BJ (cell line): ENCODE measurements at places on chromosomes 11 and 22. TPM values are rescaled to one million over a fixed set of nuclear protein-coding genes. Genes with fewer than 3 reads are reported as not detected.

DNA sequence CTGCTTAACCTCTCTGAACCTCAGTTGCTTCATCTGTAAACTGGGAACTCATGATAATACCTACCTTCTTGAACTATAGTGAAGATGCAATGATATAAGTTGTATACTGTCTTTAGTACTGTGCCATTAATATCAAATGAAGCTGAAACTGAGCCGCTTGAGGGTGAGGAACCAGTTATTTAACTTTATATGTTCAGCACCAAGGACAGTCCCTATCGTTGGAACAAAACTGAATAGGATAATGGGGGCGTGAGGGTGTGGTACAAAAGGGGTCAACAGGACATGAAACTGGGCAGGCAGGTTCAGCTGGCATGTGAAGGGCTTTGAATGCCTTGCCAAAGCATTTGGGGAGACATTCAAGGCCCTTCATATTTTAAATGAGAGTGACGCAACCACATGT lies 112.6 kb downstream of the C11orf91 start:
- DNase-seq, result no peak

YAP1 gene
- polyA plus RNA-seq, result 125 and 139 TPM in 2 replicates

GRCh38 chr11:20336056-20336455 lies 27.5 kb upstream of the HTATIP2 start:
- no peak for DNase-seq

DKK3 gene
- polyA plus RNA-seq, result 1,093 and 1,276 TPM in 2 replicates

DNA sequence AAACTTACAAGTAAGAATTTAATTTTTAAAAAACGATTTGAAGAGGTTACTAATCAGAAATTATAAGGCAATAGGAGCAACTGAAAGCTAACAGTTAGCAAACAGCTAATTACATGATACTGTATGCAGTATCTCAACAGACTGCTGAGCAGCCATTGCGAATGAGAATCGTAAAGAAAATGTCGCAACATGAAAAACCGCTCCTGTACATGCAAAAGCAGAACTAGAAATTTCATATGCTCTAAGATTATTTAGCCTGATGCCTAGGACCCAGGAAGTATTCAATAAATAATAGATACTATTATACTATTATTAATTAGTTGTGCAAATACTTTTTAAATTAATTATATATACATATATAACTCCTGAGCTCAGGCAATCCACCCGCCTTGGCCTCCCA lies 48.7 kb upstream of the EP300 start:
- DNase-seq, result no peak

POGLUT3 gene
- polyA plus RNA-seq, result 20.8 and 34.1 TPM in 2 replicates

VPREB1 gene
- polyA plus RNA-seq, result not detected in 2 replicates

DNA sequence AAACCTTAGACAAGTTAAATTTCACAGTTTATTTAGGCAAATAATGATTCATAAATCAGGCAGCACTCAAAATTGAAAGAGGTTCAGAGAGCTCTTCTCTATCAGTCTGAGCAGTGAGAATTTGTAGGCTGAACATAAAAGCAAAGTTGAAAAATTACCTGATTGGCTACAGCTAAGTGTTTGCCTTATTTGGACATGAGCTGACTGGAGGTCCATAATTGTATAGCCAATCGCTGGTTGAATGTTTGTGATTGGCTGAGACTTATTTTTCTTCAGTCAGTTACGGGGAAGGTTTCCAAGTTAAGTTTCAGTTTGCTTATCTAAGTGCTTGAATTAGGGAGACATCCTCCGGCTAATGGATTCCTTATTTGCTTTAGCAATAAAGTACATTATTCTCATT lies 527.5 kb downstream of the CNTN5 start:
- DNase-seq, result no peak

DNA sequence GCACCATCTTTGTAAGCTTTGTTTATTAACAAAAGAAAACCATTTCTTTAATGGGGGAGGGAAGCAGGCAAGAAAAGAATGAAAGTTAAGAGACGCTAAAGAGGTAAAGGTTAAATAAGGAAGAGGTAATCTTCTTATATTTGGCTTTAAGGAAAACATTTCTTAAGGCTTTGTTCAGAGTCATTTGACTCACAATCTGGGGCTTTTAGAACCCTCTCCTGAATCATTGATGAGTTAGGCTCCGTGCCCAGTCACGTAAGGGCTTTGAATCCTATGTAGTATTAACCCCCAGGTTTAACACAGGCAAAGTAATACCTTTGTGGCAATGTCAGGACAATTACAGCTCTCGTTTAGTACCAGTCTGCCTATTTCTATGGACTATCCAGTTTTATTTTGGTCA lies 26.1 kb downstream of the MADD start:
- no peak for DNase-seq

GRCh38 chr22:47093720-47094119 lies 331.3 kb downstream of the TBC1D22A start:
- DNase-seq, result no peak

DNA sequence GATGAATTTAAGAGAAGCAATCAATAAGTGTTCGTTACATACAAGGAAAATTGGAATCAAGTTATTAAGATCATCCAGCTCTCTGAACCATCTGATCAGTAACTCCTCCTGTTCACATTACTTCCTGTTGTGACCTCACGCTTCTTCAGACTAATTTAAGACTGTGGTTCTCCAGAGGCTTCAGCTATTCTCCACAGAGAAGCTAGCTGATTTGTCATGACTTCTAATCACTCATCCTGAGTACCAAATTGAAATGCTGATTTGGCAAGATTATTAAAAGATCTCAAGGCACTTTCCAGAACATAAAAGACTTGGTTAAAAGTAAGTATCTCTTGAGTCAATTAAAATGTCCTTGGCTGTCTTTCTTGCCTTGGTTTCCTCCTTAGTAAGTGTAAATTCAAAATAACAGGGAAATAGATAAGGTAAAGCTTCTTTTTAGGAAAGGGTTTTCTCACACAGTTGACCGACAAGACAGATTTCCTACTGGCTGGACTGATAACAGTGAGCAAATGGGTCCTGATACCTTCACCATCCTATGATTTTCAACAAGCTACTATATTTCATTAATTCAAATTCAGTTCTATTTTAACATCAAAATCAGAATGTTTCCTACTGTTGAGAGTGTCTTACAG lies 38.5 kb downstream of the GAB2 start:
- DNase-seq, result no peak

- no peak for DNase-seq
Observed at GRCh38 chr22:42716221-42716620, 4.4 kb downstream of the A4GALT start.

ACRV1 gene
- polyA plus RNA-seq, result 0.22 TPM in 1 of 2 replicates, not detected in the other

RAB3IL1 gene
- 9.4 and 15.1 TPM in 2 replicates for polyA plus RNA-seq

DNA sequence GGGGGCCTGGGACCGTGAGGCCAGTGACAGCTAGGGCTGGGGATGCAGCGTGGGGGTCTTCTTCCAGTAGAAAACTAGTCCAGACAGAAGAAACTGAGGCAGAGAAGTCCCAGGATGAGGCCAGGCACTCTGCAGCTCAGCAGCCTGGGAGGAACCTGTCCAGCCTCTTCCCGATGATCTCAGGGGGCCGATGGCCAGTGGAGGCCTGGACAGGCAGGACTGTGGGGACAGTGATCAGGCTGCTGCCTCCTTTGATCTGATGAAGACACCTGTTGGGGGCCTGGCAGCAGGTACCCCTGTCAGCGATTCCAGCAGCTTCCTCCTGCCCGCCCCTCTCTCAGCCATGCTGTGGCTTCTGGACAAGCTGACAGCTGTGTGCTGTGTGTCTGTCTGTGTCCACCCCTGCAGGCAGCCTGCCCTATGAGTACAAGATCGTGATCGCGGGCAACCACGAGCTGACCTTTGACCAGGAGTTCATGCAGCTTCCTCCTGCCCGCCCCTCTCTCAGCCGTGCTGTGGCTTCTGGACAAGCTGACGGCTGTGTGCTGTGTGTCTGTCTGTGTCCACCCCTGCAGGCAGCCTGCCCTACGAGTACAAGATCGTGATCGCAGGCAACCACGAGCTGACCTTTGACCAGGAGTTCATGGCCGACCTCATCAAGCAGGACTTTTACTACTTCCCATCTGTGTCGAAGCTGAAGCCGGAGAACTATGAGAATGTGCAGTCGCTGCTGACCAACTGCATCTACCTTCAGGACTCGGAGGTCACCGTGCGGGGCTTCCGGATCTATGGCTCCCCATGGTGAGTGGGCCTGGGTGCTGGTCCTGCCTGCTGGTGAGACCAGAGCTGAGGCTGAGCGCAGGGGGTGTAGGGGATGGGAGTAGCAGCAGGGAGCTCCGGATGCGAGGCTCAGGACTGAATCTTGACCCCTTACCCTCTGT lies 62.6 kb downstream of the MPPED1 start:
- DNase-seq, result no peak

CCDC81 gene
- polyA plus RNA-seq, result 4.3 and 6.3 TPM in 2 replicates

DNA sequence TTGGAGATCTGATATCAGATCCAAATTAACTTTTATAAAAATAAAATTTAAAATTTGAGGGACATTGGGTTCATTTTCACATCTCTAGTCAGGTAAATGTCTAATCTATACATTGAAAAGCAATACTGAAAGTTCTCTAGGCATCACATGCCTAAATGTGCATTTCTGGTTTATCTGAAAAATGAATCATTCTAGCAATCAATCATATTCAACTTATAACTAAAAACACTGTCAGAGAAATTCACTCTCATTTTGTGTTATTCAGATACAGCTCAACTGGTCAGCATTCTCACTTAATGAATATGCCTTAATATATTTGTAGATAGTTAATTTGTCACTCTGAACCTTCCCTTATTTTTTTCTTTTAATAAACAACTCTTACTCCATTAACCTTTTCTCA lies 243.2 kb downstream of the CASP12 start:
- DNase-seq, result no peak

- no peak for DNase-seq
Observed at GRCh38 chr11:4085575-4085974, 9.0 kb upstream of the RRM1 start.

DNA sequence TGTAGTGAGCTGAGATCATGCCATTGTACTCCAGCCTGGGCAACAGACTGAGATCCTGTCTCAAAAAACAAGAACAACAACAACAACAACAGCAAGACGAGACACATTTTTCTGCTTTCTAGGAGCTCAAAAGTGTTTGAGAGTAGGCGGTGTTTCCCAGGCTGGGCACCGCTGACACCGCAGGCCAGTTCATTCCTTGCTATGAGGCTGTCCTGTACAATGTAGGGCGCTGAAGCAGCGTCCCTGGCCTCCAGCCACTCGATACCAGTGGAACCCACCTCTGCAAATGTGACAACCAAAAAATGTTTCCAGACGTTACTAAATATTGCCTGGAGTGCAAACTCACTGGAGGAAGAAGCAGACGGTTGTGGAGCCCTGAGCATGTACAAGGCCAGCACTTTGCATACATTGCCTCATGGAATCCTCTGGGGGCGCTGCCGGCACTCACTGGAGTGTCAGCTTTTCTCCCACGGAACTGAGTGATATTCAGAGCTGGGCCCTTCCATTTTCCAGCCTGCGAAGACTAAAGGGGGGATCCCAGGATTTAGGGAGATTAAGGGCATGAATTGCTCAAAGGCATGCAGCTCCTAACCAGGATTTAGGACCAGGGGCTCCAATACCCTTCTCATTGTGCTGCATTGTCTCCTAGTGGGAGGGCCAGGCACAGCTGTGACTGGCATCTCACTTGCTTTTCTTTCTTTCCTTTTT lies 5.8 kb upstream of the MIEF1 start:
- no peak for DNase-seq

ZNF214 gene
- polyA plus RNA-seq, result 0.75 and 1.8 TPM in 2 replicates

DNA sequence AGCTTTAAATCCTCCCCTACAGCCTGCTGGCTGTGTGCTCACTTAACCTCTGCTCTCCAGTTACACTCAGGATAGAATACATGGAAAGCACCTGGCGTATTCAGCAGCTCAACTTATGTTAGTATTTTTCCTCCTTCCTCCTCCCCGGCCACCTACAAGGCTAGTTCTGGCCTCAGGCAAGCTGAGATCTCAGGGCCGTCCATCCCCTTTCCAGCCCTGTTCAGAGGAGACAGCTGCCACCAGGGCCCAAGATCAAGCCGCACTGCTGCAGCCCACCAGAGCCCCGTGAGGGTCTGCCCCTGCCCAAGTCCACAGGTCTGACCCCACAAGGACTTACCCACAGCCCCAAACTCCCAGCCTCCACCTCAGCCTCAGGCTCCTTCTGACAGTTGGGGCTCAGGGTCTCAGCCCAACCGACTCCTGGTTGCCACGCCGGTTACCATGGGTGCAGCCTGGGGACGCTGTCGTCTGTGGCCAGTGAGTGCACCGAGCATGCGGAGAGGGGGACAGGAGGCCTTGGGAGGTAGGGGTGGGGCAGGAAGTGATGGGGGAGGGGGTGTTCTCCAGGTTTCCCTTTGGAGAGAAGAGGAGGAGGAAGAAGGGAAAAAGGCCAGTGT lies at the start of gene C11orf16:
Gene C11orf16 (minus strand): TSS at position 384 of the 617 bp plus-strand sequence. CDS start 639 bp downstream, outside the sequence.
- DNase-seq, result no peak

GRCh38 chr11:69343401-69344321 lies 49.7 kb downstream of the MYEOV start:
- DNase-seq, result no peak

DNA sequence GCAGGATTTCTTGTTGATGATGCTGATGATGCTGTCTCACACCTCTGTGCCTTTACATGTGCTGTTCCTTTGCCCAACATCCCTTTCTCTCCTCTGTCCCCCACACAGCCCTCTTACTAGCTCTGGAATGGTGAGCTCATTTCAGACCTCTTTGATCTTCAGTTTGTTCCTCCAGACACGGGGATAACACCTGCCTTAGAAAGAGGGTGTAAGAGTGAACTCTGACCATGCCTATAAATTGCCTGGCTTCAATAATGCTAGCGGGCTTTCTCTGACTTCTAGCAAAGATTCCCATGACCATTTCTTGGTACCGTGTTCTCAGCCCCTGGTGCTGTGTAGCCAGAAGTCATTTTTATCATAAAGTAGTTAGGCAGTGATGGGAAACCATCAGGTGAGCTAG lies 55.9 kb upstream of the DRD2 start:
- DNase-seq, result no peak

- DNase-seq, result no peak
Observed at GRCh38 chr11:89421718-89422117, 69.5 kb downstream of the NOX4 start.

LRRC32 gene
- 0.70 and 1.9 TPM in 2 replicates for polyA plus RNA-seq

- DNase-seq, result no peak
Observed at GRCh38 chr22:49905465-49905864, 12.8 kb downstream of the ALG12 start.
